Stimulated activated CD4-positive, alpha-beta T cell treated with anti-CD3 and anti-CD28 coated beads, Interleukin-12 subunit alpha, Interleukin-12 subunit beta, amount 100 ng/mL, for 4 hours (primary cell): ENCODE measurements at places on chromosomes 5 and 9.

DNA sequence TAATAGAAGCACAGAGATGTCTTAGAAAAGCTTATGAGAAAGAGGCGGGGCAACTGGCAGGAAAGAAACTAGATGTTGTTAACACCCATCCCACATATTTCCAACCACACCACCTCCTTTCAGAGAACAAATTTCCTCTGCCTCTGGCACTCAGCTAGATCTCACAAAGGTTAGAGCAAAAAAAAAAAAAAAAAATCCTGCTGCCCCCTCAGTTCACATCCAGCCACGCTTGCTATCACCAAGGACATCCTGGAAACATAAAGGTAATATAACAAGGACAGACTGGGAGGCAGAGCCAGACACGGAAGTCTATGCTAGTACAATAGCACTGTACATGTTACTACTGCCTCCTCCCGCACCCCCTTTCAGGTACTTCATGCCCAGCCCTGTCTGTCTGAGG, 238.0 kb upstream of the PTGER4 start:
- DNase-seq: peak; percentile 31

DNA sequence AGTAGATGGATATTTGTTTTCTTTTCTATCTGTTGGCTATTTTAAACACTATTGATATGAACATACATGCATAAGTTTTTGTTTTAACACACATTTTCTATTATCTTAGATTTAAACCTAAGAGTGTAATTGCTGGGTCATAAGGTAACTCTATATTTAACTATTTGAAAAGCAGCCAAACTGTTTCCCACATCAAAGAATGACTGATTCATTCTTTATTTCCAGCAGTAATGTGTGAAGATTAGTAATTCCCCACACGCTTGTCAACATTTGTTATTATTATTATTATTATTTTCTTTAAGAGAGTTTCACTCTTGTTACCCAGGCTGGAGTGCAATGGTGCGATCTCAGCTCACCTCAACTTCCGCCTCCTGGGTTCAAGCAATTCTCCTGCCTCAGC, 1495.8 kb downstream of the EFNA5 start:
- DNase-seq: no peak

DNA sequence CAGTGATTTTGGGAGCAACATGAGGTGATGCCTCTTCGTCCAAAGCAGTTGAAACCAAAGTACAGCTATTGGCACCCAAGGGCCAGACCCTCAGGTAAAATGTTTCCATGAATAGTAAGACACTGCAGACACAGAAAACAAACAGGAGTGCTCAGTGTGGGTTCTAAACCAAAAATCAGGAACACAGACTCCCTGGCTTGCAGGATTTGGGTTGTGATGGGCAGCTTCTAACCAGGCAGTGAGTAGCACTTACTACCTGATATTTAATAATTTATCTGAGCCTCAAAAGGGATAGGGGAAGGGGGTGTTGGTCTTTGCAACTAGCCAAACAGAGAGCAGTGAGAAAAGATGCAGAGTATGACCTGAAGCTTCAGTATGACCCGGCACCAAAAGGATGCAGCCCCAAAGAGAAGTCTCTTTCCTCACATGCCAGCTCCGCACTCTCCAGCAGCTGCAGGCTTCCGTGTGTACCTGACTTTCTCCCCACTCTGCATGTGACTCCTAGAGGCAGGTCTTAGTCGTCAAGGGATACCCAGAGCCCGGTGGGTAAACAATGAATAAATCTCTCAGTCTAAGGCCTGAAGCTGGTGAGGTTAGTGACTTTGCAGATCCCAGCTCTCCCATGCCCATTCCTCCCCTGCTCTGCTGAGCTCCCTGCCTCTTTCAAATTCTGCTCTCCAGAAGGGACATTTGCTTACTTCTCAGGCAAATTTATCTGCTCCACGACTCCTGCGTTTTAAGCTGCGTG, 105.4 kb upstream of the SPOCK1 start:
- DNase-seq: no peak

GRCh38 chr9:122016309-122016708, 76.8 kb downstream of the TTLL11 start:
- DNase-seq: no peak

- DNase-seq: peak; percentile 27
Observed at GRCh38 chr9:128323212-128323730, 632 bp downstream of the COQ4 start.

- DNase-seq: no peak
Observed at GRCh38 chr9:25602400-25603044, 75.7 kb downstream of the TUSC1 start.

DNA sequence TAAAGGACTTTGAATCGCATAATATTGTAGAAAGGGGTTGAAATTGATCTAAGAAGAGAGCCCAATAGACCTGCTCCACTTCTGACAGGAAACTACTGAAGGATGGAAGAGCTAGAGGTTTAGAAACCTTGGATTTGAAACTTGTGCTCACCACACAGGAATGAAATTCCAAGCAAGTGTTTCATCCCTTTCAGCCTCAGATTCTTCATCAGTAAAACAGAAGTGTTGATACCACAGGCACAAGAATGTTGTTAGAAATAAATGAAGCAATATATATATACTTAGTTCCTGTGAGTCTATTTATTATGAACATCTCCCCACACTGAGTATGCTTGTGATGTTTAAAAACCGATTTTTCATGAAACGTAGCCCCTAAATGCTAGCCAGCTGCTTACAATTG, 43.8 kb downstream of the PRRC1 start:
- no peak for DNase-seq

DNA sequence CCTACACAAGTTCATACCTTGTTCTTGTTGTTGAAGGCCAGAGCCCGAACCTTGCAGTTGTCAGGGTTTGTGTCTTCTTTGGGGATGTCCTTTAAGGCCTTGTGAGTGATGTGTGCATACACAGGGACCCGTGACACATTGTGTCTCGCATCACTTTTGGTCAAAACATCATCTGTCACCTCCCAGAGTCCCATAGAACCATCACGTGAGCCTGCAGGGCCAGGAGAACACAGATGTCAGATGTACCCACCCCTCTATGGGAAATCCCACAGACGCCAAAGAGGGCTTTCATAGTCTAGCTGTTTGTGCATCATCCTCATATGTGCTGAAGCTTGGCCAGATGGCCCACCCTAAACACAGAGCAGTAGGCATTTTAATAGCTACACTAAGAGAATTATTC, 28.2 kb downstream of the DCAF12 start:
- no peak for DNase-seq

DNA sequence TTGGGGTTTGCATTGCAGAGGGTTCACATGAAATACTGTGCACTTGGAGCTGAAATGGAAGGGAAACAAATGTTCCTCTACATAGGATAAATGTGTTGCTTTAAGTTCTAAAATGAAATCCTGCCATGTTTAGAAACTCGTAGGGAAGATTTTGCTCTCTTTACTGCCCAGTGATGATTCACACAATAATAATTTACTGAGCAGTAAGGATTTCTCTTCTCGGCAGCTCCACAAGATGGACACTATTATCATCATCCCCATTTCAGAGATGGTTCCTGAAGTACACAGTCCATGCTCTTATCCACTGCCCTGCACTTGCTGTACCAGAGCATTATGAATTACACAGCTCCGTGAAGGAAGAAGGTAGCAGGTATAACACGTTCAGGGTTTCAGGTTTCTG, 4.1 kb downstream of the HACD4 start:
- DNase-seq: no peak

- DNase-seq: no peak
Observed at GRCh38 chr5:126490167-126490940, 67.1 kb downstream of the GRAMD2B start.

DNA sequence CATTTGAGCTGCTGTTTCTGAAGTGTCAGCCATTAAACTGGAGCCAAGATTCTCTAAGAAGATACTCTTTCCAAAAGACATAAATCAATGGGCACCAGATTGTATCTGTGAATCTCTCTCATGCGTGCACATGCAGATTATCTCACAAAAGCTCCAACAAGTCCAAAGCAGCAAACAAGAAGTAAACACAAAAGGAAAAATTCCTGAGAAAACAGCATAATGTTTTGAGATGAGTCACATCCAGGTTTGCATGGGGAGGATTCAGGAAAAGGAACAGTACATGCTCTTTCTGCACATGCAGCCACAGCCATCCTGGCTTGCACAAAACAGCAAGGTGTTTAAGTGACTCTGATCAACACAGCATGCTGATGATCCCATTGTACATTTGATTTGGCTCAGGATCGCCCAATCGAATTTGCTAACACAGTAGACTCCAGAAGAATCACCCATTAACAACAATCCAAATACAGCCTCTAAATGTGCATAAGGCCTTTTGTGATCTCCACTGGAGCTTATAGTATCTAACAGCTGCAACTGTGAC, 143.1 kb downstream of the ELAVL2 start:
- DNase-seq: no peak

DNA sequence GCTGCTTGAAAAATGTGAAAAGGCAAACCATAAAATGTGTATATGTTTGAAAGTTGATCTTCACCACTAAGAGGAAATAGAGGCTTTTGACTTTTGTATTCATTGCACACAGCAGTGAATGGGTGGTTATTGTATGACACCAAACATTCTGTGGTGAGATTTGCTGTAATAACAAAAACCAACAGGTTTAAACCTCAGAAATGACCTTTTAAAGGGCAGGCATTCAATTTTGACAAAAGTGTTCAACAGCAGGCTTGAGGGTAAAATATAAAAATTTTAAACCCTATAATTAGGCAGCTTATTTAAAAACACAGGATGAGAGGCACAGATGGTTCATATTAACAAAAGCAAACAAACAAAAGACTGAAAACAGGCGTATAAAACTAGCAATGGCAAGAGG, 128.1 kb upstream of the NUDT12 start:
- no peak for DNase-seq

DNA sequence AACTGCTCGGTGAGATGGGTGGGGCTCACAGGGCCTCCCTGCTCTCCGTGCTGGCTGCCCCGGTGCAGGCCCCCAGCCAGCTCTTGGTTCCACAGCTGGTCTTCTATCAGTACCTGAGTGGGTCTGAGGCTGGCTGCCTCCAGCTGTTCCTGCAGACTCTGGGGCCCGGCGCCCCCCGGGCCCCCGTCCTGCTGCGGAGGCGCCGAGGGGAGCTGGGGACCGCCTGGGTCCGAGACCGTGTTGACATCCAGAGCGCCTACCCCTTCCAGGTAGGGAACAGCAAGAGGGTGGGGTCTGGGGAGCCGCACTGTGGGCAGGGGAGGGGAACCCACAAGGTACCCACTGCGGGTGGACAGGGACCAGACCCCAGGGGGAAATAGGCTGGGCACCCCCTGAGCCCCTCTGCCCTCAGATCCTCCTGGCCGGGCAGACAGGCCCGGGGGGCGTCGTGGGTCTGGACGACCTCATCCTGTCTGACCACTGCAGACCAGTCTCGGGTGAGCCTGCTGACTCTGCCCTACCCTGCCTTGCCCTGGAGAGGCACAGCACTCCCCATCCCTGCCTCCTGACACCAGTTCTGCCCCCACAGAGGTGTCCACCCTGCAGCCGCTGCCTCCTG, 2.8 kb downstream of the MAMDC4 start:
- no peak for DNase-seq

DNA sequence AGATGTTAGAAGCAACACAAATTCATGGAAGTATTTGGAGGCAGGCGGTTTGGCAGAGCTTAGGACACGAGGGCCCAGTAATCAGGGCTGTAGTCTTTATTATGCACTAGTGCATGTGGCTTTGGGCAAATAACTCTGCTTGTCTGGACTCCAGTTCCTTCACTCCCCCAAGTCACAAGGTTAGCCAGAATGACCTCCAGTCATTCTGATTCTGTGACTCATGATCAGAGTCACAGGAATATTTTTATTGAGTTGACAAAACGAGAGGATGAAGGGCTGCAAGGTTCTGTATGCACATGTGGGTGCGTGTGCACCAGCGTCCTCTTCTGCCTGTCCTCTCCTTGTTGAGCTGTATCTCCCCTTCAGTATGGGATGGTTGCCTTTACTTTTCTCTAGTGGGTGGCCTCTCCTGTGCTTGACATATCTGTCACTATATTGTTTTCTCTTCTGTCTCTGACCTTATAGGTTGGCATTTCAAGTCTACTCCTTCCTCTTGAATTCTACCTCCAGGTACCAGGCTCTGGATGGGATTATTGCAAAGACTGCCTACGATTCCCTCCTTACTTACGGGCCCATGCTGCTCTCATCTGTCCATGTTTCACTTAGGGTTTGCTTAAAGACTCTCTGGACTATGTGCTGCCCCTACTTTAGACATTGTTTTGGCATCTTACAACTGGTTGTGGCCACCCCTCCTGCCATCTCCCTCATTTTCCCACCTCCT, 94.6 kb downstream of the KDM4C start:
- no peak for DNase-seq

GRCh38 chr9:97923529-97924108, 1.3 kb upstream of the TRMO start:
- DNase-seq: peak; percentile 66

- DNase-seq: no peak
Observed at GRCh38 chr5:60960591-60960990, 15.6 kb downstream of the NDUFAF2 start.

GRCh38 chr9:11128156-11128555, 515.4 kb upstream of the PTPRD start:
- DNase-seq: no peak
